Dermis microvascular lymphatic vessel endothelial cell (primary cell): ENCODE measurements at places on chromosomes 13 and 19. TPM values are rescaled to one million over a fixed set of nuclear protein-coding genes. Genes with fewer than 3 reads are reported as not detected.

The APOE gene
- 0.64 and 3.5 TPM in 2 replicates for total RNA-seq

The IGFLR1 gene
- 1.1 and 1.8 TPM in 2 replicates for total RNA-seq

The GJB2 gene
- total RNA-seq, result not detected in 2 replicates

The ZNF486 gene
- total RNA-seq, result 5.4 and 6.8 TPM in 2 replicates

The FAM216B gene
- total RNA-seq, result not detected in 2 replicates
